ENCODE measurements at places on chromosomes 12 and 14. TPM values are rescaled to one million over a fixed set of nuclear protein-coding genes. Genes with fewer than 3 reads are reported as not detected.

- DNase-seq = no peak
Measured at GRCh38 chr12:94689646-94690036, 39.3 kb upstream of the TMCC3 start.

- no peak for DNase-seq
Measured at GRCh38 chr14:55146425-55146824, 17.4 kb downstream of the LGALS3 start.

GRCh38 chr12:122005252-122005776, 16.4 kb upstream of the BCL7A start:
- DNase-seq = no peak

The OVCH1 gene
- total RNA-seq = not detected

- peak; percentile 69 for DNase-seq
Measured at GRCh38 chr12:49336645-49337584, at the start of gene C1QL4. Gene C1QL4 (minus strand): TSS chr12:49337188. CDS start chr12:49336477, 711 bp downstream.

DNA sequence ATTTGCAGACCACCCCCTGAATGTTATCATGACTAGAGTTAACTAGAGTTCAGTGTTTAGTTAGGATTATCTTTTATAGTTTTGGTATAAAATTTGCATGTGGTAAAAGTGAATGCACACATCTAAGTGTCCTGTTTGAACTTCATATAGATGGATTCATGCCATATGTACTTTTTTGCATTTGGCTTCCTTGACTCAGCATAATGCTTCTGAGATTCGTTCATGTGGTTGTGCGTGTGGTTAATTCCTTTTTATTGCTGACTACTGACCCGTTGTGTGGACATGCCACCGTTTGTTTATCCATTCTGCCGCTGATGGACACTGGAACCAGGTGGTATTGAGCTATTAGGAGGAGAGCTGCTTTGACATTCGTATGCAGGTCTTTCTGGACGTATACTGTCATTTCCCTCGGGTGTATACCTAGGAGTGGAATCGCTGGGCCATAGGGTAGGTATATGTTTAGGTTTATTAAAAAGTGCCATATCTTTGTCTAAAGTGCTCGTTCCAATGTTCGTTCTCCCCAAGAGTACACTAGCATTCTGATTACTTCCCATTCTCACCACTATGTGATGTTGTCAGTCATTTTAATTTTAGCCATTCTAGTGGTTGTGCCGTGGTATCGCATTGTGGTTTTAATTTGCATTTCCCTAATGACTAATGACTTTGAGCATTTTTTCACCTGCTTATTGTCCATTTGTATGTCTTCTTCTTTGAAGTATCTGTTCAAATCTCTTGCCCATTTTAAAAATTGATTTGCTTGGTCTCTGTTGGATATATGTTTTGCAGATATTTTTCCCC, 37.7 kb downstream of the RIN3 start:
- DNase-seq = no peak

DNA sequence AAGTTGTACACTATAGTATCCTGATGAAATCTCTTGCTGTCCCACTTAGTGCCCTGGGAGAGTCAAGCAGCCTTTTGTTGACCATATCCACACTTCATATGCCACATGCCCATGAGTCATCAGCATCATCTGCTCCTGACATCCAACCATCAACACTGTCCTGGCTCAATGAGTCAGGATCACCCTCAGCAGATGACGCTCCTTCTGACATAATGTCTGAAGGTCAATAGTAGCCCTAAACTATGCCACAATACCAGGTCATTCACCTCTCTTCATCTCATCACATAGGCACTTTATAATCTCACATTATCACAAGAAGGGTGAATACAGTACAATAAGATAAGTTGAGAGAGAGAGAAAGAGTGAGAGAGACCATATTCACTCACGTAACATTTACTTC, 369.0 kb upstream of the FAR2 start:
- DNase-seq = peak; percentile 75

Measured in endothelial cell of umbilical vein (primary cell).